ENCODE measurements at places on chromosomes 11 and 22.

DNA sequence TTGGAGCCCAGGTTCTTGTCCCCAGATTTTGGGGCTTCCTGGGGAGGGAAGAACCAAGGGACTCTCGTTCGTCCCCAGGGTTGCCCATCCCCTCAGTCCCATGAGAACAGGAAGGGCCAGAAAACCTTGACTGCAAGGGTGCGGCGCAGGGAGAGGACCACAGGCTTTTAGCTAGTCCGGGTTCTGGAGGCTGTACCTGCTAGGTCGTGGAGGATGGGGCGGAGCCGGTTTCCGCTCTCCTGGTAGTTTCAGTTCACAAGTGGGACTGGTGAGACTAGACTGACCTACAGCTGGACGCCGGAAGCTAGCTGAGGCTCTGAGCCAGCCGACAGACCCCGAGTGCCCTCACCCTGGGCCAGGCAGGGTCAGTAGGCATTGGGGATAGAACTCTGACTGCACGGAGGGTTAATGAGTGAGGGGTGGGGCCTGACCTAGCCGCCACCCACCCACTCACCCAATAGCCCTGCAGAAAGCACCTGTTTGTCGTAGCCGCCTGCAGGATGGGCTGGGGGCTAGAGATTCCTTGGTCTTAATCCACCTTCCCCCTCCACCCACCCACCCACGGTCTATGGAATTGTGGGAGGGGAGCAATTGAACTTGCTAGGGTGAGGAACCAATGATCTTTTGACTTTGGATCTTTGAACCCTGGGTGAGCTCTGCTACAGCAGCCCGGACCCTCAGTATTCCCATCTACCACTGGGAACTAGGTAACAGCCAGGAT, 1.5 kb downstream of the MAFF start:
- no peak for DNase-seq

DNA sequence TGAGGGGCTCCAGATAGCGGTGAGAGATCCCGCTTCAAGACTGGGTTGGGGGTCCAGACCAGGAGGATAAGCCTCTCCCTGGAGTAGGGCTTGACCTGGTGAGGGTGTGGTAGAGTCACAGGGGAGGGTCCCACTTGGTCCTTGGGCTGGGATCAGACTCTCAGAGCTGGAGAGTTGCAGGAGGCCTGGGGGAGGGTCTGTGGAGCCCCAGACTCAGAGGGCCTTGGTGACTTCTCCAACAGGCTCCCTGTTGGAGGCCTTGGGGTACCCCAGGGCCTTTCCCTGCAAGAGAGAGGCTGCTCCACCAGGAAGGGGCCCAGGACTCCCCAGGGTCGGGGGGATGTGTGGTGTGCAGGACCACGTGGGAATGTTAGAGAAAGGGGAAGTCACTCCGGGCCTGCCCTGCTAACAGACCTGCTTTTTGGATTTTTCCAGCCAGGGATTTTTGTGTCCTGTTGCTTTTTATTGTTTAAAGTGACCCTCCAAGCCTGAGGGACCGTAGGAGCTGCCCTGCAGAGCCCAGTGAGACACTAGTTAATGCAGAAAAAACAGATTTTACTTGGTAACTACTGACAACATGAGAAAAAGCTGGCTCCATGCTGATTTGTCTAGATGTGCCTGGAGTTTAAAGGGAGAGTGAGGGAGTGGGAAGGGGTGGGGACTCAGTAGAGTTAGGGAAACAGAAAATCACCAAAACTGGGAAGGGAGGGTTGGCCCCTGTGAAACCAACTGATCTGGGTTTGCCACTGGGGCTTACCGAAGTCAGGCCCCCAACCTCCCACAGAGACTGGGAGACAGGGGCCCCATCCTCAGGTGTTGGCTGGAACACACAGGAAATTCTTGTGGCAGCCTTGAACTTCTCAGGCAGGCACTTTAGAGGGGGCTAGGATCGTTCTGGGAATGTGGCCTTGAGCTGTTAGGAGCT, 801 bp upstream of the TXNRD2 start:
- peak; percentile 50 for DNase-seq

DNA sequence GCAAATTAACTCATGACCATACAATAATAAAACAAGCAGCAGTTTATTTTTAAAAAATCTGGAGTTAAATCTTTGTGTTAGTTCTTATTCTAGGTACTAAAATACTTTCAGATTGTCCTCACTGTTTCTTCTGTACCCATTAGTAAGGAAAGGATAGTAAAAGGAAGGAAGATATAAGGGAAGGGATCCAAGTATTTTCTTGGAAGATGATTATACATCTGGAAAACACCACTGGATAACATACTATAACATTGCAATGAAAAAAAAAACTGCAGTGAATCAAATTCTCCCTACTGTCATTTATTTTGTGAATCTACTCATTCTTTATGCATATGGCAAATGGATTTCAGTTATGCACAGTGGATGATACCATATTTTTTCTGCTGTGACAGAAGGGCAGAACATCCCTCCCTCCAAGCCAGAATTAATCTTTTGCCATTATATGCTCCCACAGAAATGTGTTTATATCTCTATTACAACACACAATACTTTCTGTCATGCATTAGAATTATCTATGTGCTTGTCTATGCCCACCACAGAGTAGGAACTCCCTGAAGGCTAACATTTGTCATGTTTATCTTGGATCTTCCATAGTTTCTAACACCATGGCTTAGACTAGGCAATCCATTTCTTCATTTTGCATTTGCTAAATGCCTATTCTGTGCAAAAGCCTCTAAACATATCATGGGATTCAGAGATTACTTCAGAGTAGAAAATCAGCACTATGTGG, 282.3 kb upstream of the CTSC start:
- DNase-seq = no peak

- DNase-seq = no peak
Observed at GRCh38 chr11:75924966-75925784, 110.2 kb downstream of the UVRAG start.

GRCh38 chr11:134512061-134512460, 100.0 kb upstream of the B3GAT1 start:
- DNase-seq = no peak

DNA sequence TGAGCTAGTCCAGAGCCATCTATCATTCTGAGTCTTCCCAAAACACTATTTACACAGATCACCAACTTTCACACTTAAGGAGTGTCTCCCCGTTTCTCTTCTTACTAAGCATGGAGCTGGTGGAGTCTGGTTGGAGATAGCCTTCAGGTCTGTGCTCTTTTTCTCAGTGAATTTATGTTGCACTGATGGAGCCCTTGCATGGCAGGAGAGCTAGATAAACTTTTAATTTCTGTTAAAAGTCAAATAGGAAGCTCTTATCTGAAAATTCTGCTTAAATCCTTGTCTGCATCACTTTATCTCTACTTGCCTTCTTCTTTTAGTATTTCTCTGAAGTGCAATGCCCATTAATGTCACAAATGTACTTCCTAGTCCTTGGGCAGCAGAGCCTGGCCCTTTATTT, 63.4 kb downstream of the ST3GAL4 start:
- no peak for DNase-seq

- DNase-seq = no peak
Observed at GRCh38 chr22:34105461-34106062, 185.3 kb upstream of the LARGE1 start.

DNA sequence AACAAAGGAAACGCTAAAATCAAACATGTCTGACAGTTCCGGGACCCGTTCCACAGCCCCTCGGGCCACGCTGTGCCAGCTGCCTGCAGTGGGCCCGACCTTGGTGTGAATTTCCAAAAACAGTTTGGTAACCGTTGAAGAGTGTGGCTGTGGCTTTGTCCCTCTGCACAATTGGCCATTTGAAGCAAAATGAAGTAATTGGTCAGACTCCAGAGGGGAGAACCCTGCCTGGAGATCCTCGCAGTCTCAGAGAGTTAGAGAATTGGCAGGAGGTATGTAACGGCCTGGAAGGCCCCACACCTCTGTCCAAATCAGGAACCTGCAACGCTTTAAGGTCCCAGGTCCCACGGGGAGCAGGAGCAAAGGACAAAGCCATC, 26.3 kb downstream of the TRMU start:
- DNase-seq = no peak

DNA sequence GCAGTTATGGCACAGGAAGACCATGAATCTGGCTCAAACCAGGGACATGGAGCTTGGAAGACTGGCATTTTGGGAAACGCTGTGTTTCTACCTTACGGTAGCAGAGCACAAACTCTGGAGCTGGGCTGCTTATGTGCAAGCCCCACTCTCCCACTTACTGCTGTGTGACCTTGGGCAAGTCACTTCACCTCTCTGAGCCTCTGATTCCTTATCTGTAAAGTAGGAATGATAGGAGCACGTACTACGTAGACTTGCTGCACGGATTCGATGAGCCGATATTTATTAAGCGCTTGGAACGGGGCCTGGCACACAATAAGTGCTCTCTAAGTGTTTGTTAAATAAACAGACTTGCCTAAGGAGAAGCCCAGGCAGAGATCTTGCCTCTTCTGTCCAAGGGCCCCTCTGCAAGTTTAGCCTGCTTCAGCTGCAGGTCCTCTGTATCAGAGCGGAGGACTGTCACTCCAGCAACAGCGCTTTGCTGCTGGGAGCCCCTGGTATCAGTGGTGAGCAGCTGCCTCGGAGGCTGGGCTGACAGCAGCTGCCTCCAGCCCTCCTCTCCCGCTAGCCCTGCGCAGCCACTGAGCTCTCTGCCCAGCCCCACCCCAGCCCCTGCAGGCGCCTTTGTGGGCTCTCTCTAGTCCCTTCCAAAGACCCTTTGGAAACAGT, 96.9 kb upstream of the ANO1 start:
- DNase-seq = no peak

- DNase-seq = peak; percentile 65
Observed at GRCh38 chr22:24146194-24146616, 35.1 kb upstream of the SUSD2 start.

DNA sequence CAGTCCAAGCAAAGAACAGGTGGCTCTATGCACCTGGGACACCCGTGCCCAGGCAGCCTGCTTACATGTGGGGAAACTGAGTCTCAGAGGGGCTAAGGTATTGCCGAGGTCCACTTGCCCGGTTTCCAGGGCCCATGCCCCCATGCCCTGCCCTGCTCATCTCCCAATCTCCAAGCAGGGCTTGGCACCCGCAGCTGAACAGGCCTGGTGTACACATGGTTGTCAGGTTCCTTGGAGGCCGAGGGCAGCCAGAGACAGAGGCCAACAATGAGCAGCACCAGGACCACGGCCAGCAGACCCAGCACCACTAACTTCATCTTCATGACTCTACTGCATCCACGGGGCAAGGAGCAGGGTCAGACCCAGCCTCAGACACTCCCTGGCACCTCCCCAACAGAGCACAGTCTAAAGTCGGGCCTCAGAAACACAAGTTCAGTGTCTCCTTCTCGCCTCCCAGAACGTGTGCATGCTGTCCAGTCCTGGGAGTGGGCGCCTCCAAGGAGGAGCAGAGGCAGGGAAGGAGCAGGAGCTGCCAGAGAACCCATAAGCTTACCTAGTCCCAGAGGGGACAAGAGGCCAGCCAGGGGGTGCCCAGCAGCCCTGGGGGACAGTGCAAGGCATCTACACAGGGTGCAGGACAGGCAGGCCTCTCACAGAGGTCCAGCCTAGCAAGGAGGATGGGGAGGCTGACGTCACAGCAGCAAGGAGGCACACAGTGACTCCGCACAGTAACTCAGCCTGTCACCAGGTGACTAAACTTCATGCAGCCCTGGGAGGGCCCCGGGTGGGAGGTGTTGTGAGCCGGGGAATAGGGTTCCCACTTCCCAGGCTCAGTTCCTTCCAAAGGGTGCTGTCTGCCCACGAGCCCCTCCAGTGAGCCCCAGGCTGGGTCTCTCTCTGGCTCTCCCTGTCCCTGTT, 20.2 kb upstream of the RGL4 start:
- DNase-seq = no peak

DNA sequence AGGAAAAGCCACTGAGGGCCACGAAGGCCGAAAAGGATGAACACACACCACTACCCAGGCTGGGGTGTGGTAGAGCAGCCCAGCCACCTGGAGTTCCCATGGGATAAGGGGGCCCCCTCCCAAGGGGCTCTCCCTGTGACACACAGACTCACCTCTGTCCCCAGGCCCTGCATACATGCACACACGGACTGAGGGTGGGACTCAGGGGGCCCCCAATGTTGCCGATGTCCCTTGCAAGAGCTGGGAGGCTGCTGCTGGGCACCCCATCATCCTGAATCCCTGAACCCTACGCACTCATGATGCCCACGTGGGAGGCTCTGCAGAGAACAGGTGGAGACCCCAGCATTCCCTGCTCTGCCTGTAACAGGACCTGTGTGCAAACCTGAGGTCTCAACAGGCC, 14.5 kb downstream of the SHANK2 start:
- no peak for DNase-seq

GRCh38 chr11:92329137-92329536, 104.5 kb downstream of the FAT3 start:
- no peak for DNase-seq

- DNase-seq = no peak
Observed at GRCh38 chr11:48041877-48042695, 61.7 kb downstream of the PTPRJ start.

DNA sequence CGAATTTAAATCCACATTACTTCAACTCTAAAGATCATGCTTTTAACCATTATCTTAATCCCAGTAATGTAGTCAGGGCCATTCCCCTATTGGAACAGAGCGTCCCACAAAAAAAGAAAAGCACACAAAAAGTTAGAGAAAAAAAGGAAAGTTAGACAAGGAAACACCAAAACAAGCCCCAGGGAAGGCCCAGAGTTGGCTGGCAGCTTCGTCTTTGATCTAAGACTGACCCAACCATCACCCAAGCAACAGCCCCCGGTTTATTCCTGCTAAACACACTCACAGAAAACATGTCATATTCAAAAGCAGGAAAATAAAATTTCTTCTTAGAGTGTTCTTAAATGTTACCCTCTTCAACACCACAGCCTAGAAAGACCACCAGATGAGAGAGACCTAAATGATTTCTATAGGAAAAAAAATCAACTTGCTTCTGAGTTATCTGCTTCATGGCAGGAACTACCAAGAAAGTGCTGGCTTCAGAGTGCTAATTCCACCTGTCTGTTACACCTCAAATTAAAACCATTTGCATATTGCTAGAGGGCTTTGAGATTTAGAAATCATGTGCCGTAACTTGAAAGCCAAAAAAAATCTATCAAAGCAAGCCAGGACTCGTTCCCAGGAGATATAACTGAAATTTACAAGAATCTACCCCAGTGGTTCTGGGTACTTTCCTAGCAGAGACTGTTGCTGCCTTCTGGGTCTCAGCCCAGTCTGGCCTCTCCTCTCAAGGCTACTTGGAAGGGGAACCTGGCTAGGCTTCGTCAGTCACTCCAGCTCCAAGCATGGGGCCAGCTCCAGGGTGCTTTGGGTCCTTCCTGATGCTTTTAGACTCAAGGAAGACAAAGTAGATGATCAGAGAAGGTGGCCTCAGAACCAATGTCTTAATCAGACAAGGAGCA, 31.2 kb downstream of the POU2AF3 start:
- DNase-seq = no peak
